ENCODE measurements at places on chromosomes 1 and 21.
A peak's percentile ranks its signal among the peaks of the same experiment; 100 is the strongest.

- DNase-seq, result no peak
Measured at GRCh38 chr1:14724678-14725077, 126.2 kb downstream of the KAZN start.

DNA sequence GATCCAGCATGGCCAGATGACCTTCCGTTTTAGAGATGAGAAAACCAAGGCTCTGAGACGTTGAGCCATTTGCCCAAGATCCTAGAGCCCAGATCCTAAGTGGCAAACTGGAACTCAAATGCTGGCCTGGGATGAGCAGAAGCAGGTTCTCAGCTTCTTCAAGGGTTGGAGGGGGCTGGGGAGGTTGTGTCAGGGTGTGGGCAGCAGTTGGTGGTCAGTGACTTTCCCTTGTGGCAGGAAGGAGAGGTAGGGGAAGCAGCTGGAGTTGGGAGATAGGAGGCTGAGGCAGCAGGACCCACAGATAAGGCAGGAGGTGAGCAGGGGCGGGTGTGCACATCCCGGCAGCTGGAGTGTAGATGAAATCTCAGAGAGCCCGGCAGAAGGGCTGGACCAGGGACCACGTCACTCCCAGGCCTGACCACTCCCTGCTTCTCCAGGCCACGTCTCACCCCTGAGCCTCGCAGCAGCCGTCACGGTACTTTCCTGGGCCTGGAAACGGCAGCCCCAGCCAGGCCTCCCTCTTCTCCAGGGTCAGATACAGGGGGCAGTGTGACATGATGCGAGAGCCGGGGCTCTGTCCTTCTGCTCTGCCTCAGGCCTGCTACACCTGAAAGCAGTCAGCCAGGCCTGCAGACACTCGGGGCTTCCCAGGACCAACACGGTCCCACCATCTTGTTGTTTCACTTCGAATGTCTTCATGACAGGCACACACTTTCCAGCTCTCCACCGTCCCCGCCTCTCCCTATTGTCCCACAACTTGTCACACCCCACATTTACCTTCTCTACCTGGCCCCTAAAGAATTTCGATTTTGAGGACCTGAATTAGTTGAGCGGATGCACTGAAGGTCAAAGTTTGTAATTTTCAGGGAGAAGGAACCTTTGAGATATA is 11.5 kb upstream of the LAPTM5 start:
- no peak for DNase-seq

GRCh38 chr1:166937329-166937728 is 38.0 kb downstream of the ILDR2 start:
- no peak for DNase-seq

DNA sequence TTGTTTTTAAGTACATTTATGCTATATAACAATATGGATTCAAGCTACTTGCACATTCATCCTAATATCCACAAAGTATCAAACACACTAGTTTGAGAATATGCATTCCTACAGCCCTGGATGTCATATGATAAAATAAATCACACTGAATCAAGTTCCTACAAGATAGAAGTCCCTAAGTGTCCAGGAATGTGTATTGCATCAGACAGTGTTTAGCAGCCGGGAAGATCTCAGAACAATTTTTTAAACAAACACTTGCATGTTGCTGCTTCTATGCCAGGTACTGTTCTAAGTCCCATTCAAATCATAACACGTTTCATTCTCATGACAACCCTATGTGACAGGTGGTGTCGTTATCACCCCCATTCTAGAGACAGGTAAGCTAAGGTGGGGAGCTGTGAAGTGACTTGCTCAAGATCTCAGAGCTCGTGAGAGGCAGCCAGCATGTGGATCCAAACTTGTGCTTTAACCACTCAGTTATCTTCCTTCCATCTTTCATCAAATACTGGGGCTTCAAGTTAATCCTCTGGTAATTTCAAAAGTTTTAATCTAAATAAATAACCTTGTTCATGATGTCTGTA is 68.3 kb upstream of the KIF26B start:
- no peak for DNase-seq

DNA sequence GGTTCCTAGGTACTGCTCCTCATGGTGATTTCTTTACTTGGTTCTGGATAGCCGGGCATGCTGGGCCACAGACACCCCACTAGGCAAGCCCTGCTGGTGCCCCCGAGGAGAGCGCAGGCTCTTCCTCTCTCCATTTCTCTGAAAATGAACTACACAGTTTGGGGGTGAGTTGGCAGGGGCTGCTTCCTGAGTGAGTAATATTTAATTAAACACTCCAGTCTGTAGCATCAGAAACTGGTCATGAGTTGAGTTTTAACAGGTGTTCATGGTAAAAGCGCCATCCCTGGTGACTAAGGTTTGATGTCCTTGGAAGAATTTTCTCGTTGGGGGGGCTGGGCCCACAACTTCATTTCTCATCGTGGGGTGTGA is 1.7 kb downstream of the SPSB1 start:
- no peak for DNase-seq

DNA sequence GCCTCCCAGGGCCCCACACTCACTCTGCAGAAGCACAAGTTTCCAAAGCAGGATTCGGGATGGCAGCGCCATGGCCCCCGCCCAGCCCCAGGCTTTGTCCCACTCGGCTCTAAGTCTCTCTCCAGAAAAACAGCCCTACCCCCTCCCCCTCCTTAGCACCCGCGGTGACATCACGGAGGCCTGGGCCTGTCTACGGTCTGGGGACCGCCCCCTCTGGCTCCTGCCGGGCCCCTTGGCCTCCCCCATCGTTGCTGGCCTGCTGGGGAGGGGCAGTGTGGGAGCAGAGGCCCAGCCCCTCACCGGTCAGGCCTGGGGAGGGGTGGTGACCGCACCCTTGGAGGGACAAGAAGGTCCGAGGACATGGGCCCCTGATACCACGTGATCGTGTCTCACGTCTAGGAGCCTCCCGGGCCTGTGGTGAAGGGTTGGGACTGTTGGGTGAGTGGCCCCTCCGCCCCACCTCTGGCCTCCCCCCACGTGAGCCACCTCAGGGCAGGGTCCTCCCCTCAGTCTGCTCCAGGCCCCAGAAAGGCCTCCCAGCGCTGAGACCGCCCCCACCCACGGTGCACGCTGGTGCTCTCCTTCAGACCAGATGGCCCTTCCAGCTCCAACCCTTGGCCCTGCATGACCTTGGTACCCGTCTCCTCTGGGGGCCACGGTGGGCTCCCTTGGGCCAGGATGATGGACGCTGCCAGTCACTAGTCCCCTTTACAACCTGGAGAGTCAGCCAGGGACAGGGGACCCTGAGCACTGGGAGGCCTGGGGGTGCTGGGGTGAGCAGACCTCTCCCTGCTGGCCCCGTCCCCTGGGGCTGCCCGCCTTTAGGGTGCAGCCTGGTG is at the start of gene MXRA8:
MXRA8 (minus strand) TSS at position 123 of the 839 bp plus-strand sequence; CDS start at position 72, 51 bp downstream.
- DNase-seq, result no peak

GRCh38 chr1:113940365-113941244 is 11.5 kb downstream of the HIPK1 start:
- no peak for DNase-seq

GRCh38 chr1:208834381-208835096 is 590.4 kb upstream of the PLXNA2 start:
- DNase-seq, result peak; percentile 80

DNA sequence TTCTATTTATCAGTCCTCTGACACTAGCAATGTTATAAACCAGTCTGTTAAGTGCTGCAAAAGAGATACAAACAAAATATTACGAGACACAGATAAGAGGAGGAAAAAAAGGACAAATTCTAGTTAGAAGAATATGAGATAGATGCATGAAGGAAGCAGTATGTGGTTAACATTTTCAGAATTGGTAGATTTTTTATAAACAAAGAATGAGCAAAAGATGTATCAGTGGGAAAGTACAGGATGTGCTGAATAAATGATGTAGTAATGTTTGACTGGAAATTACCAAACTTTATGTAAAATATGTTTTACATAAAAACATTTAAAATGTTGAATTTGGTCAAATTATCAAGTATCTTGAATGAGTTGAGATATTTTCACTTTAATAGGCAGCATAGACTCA is 574.2 kb downstream of the NUF2 start:
- DNase-seq, result no peak

GRCh38 chr1:100565937-100566699 is 28.2 kb downstream of the GPR88 start:
- DNase-seq, result no peak

- peak; percentile 49 for DNase-seq
Measured at GRCh38 chr1:145963265-145964019, 933 bp downstream of the ANKRD34A start.

DNA sequence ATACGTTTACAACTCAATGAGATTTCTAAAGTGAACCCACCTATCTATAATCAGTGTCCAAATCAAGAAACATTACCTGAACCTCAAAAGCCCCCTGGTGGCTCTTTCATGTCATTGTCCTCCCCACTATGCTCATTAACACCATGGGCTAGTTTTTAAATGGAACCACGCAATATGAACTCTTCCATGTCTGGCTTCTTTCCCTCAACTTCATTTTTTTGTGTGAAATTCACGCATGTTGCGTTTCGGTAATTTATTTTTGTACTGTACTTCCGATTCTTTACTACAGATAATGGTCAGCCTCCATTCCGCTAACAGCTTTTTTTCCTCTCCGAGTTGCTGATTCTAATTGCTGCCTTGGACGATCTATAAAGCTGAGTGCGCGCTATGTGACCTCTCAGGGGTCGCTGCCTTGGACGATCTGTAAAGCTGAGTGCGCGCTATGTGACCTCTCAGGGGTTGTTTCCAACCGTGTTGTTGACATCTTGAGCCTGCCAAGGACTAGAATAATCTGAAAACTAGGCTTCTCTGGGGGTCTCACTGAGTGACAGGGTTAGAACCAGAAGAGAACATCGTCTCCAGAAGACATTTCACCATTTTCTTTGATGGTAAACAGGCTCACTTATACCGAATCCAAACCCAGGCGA is 1.1 kb upstream of the CACYBP start:
- DNase-seq, result peak; percentile 49

GRCh38 chr21:45954261-45954660 is 27.3 kb upstream of the COL6A1 start:
- no peak for DNase-seq

- DNase-seq, result no peak
Measured at GRCh38 chr1:163082971-163083370, 13.8 kb downstream of the RGS4 start.

DNA sequence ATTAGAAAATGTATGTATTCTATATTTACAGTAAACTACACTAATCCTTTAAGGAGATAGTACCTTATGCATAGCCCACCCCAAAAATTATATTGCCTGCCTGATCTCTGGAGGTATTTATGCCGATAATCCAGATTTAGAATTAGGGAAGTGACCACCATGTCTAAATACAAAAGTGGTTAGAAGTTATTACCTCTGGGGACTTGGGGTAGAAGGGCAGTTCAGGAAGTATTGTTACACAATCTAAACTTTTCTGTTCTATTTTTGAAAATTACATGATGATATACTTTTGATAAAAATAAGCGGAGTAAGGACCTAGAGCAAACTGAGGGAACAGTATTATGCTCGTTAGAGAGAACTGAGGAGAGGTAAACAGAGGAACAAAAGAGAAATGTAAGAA is 90.5 kb upstream of the ZP4 start:
- DNase-seq, result no peak

DNA sequence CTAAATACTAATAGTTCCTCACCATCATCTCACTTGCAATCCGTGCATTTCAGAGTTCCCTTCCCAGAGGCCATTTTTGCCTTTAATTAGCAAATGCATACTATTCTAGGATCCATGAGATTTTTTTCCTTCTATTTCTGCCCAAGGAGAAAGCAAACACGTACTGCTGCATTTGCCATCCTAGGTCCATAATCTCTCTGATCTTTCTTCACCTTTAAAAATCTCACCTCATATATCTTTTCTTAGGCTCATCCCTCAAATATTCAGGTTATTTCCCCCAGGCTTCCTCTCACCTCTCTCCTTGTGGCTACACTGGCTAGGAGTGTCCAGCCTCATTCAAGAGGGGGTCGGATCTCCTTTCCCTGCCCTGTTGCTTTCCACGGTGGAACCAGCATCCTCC is 338.6 kb downstream of the SETD4 start:
- no peak for DNase-seq

DNA sequence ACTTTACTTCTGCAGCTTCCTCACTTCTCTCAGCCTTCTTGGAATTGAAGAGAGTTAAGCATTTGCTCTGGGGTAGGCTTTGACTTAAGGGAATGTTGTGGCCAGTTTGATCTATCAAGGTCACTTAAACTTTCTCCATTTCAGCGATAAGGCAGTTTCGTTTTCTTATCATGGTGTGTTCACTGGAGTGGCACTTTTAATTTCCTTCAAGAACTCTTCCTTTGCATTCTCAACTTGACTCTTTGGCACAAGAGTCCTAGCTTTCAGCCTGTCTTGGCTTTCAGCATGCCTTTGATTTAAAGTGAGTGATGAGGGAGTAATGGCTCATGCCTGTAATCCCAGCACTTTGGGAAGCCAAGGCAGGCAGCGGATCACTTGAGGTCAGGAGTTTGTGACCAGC is 38.7 kb downstream of the HS2ST1 start:
- no peak for DNase-seq

GRCh38 chr1:89994231-89994804 is 592 bp upstream of the ZNF326 start:
- no peak for DNase-seq

DNA sequence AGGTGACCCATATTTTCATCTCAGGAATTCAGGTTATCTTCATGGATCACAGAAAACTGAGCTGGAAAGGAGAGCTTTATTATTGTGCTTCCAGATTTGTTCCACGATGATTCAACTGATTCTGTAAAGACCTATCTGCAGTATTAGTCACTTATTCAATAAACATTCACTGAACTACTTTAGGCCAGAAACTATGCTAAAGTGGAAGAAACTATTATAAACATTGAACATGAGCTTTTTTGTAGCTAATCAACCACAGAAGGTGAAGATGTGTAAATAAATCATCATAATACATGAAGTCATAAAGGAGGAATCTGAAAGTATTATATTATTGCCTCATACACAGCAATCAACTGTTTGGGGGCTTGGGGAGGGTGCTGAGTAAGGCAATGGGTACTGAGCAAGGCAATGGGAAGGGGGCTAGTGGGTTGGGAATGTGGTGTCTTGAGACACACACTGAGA is 30.6 kb upstream of the EXO1 start:
- DNase-seq, result no peak

- no peak for DNase-seq
Measured at GRCh38 chr1:199597152-199597551, 430.4 kb upstream of the NR5A2 start.

GRCh38 chr1:26038477-26038876 is 7.4 kb downstream of the SLC30A2 start:
- no peak for DNase-seq

DNA sequence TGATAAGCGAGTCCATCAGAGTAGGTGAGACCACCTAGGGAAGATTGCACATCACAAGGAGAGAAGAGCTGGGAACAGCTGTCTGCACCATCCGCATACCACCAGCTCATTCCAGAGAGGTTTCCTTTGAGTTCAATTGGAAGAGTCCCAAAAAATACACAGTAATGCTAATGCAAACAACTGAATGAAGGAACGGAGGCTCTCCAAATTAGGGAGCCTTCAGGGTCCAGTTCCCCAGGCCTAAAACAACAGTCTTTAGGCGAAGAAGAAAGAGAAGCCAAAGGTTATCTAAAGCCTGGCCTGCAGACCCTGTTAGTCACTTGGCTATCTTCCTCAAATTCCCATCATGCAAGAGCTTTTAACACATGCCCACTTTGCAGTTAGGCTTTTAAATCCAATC is 246.4 kb downstream of the PBX1 start:
- DNase-seq, result no peak

GRCh38 chr1:63906047-63906704 is 132.4 kb downstream of the ROR1 start:
- DNase-seq, result no peak
